Immature natural killer cell (primary cell): ENCODE measurements at places on chromosomes 11 and 22. TPM values are rescaled to one million over a fixed set of nuclear protein-coding genes. Genes with fewer than 3 reads are reported as not detected.

GRCh38 chr22:21942407-21943343, 10.0 kb downstream of the PPM1F start:
- H3K36me3 ChIP-seq: peaks cover 6% of the 10 kb centered on the region
- no peak overlapping the region for H3K4me3 ChIP-seq
- H3K4me1 ChIP-seq: peaks cover 29% of the 10 kb centered on the region
- no peak for DNase-seq

DNA sequence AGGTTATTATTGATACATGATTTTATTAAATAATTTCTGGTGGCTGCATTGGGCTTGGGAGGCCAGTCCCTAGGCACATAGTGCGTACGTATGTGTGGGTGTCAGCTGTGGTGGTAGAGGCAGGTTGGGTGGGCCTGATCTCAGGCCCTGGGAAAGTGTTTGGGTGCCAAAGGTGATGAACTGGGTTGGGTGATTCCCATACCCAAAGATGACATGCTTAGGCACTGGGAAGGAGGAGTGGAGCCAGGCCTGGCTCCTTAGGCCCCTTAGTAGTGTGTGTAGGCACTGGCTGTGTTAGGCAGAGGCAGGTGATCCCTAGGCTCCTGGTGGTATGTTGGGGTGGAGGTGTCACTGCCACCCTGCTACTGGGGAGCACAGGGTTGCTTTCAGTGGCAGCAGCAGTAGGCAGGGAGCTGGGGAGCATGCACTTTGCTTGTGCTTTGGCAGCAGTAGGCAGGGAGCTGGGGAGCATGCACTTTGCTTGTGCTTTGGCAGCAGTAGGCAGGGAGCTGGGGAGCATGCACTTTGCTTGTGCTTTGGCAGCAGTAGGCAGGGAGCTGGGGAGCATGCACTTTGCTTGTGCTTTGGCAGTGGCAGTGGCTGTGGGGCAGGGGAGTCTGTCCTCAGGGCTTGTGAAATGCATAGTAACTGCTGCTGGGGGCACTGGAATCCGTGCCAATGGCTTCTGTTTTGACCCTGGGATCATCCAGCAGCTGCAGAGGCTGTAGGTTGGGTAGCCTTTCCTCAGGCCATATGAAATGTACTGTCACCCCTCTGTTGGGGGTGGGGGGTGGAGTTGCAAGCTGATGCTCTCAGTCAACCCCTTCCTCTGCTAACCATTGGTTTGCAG, 84.4 kb downstream of the RRM1 start:
- no peak for DNase-seq
- H3K27ac ChIP-seq: no peak overlapping the region
- no peak overlapping the region for H3K4me3 ChIP-seq
- no peaks in the 10 kb centered on the region for H3K4me1 ChIP-seq
- peaks cover 11% of the 10 kb centered on the region for H3K27me3 ChIP-seq

The OR4C45 gene
- not detected for polyA plus RNA-seq

DNA sequence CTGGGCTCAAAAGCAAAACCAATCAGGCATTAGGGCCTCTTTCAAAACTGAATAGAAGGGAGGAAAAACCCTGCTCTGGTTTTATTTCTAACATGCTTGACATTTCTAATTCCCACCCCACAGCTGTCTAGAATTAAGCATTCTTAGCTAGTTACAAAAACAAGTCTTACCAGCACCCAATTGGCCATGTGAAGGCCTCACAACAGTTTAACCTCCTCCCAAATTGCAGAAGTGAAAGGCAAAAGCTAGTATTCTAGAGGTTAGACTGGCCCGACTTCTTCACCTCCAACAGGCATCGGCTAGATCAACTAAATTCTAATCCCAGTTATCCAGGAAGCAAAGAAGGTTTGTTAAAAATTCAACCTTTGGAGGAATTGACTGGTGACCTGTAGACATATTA, 6.5 kb downstream of the SF1 start:
- H3K4me3 ChIP-seq: no peak overlapping the region
- H3K27ac ChIP-seq: peak overlapping the region; percentile 20
- no peak for DNase-seq
- H3K4me1 ChIP-seq: peaks cover 70% of the 10 kb centered on the region
- peaks cover 21% of the 10 kb centered on the region for H3K27me3 ChIP-seq
- H3K36me3 ChIP-seq: peaks cover 78% of the 10 kb centered on the region

GRCh38 chr22:30857791-30858190, 110.8 kb downstream of the MORC2 start:
- H3K27me3 ChIP-seq: peaks cover 5% of the 10 kb centered on the region
- H3K36me3 ChIP-seq: no peaks in the 10 kb centered on the region
- no peak for DNase-seq
- H3K27ac ChIP-seq: no peak overlapping the region

GRCh38 chr11:122776546-122776945, 61.8 kb upstream of the CRTAM start:
- no peak for DNase-seq
- no peak overlapping the region for H3K4me3 ChIP-seq
- H3K27me3 ChIP-seq: no peaks in the 10 kb centered on the region
- no peaks in the 10 kb centered on the region for H3K36me3 ChIP-seq
- H3K27ac ChIP-seq: no peak overlapping the region
- H3K4me1 ChIP-seq: peaks cover 12% of the 10 kb centered on the region

GRCh38 chr11:103682318-103683184, 353.9 kb upstream of the DDI1 start:
- H3K27ac ChIP-seq: no peak overlapping the region
- H3K4me3 ChIP-seq: peak overlapping the region; percentile 55
- H3K4me1 ChIP-seq: peaks cover 8% of the 10 kb centered on the region
- no peaks in the 10 kb centered on the region for H3K27me3 ChIP-seq
- peak; percentile 71 for DNase-seq
- H3K36me3 ChIP-seq: no peaks in the 10 kb centered on the region

The GSC2 gene
- polyA plus RNA-seq: not detected

The ARRB1 gene
- 41.5 TPM for polyA plus RNA-seq

DNA sequence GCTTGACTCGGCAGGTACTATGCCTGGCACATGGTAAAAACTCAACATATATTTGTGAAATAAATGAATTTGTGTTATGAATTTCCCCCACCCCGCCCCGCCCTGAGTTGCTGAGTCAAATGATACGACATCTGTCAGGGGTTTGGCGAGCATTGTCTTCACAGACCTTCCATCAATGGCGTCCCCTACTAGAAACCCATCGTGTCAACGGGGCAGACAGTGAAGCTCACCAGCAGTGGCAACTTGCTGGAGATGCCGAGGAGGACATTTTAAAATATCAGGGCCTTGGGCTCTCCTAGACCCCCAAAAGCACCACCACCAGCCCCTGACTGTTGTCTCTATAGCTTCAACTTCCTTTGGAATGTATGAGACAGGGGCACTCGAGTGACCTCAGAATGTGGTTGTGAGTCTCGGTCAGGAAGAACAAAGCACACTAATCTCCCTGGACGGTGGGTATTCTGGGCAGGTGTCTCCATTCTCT, 761 bp upstream of the NXF1 start:
- H3K4me3 ChIP-seq: peak overlapping the region; percentile 98
- no peak for DNase-seq
- H3K27me3 ChIP-seq: peaks cover 6% of the 10 kb centered on the region
- peaks cover 9% of the 10 kb centered on the region for H3K36me3 ChIP-seq
- peaks cover 34% of the 10 kb centered on the region for H3K4me1 ChIP-seq

The MS4A12 gene
- not detected for polyA plus RNA-seq

The BIRC3 gene
- 5.5 TPM for polyA plus RNA-seq

DNA sequence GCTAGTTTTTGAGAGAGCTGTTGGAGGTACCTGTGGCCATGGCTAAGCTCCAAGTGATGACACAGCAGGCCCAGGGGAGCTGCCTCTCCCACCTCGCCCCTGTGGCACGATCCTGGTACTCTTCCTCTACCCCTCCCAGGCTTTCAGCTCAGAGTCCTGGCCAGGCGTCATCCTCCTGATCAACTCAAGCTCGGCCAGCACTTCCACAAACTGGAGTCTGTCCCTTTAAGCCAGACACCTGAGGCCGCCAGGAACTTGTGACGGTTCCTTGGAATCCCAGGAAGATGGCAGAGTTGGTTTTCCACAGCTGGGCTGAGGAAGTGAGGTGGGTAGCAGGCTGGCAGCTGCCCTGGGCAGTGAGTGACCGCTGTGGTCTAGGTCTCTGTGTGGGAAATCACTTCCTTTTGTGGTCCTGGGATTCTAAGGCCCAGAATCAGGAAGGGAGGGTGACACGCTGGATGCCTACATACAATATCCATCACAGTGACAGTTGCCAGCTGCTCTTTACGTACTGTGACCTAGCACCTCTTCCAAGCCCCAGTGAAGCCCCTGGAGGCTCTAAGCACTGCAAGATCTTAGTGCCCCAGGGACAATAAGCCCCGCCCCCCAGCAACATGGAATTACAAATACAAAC, 3.2 kb upstream of the CST6 start:
- no peak for DNase-seq
- peaks cover 2% of the 10 kb centered on the region for H3K4me1 ChIP-seq
- no peak overlapping the region for H3K4me3 ChIP-seq
- H3K27me3 ChIP-seq: peaks cover 2% of the 10 kb centered on the region
- no peak overlapping the region for H3K27ac ChIP-seq

The VWCE gene
- not detected for polyA plus RNA-seq

The BAIAP2L2 gene
- not detected for polyA plus RNA-seq

- peak overlapping the region; percentile 49 for H3K27ac ChIP-seq
- no peaks in the 10 kb centered on the region for H3K36me3 ChIP-seq
- peaks cover 47% of the 10 kb centered on the region for H3K4me1 ChIP-seq
- H3K4me3 ChIP-seq: no peak overlapping the region
These were observed 33.1 kb upstream of the ETS1 start for GRCh38 chr11:128620309-128621100.

GRCh38 chr11:12061851-12062560, 48.4 kb upstream of the MICAL2 start:
- H3K27me3 ChIP-seq: peaks cover 7% of the 10 kb centered on the region
- H3K27ac ChIP-seq: peak overlapping the region; percentile 69
- peak; percentile 41 for DNase-seq
- peak overlapping the region; percentile 61 for H3K4me3 ChIP-seq

DNA sequence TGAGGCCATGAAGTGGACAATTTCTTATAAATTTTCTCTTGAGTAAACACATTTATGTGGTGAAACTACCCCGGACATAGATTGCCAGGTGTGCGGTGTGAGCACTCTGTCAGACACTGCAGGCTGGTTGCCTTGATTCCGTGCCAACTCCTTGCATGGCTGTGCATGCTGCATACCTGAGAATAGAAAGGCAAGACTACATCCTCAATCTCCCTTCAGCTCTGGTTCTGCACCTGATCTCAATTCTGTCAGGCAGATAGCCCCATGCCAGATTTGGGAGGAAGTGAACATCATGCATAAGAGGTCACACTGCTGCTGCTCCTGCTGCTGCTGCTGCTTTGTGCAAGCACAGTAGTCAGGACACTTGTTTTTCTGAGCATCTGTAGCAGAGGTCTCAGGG, 42.5 kb upstream of the DEUP1 start:
- no peak overlapping the region for H3K27ac ChIP-seq
- peaks cover 2% of the 10 kb centered on the region for H3K27me3 ChIP-seq
- no peak overlapping the region for H3K4me3 ChIP-seq
- no peak for DNase-seq

The OLFML1 gene
- 0.13 TPM for polyA plus RNA-seq

- H3K4me3 ChIP-seq: no peak overlapping the region
- H3K27ac ChIP-seq: no peak overlapping the region
- H3K36me3 ChIP-seq: no peaks in the 10 kb centered on the region
- H3K27me3 ChIP-seq: peaks cover 3% of the 10 kb centered on the region
- H3K4me1 ChIP-seq: no peaks in the 10 kb centered on the region
- DNase-seq: no peak
These were observed 512 bp upstream of the GRIA4 start for GRCh38 chr11:105609341-105609781.

- H3K27me3 ChIP-seq: peaks cover 4% of the 10 kb centered on the region
- no peaks in the 10 kb centered on the region for H3K36me3 ChIP-seq
- no peak overlapping the region for H3K4me3 ChIP-seq
- no peak overlapping the region for H3K27ac ChIP-seq
- no peaks in the 10 kb centered on the region for H3K4me1 ChIP-seq
These were observed 125.0 kb upstream of the LARGE1 start for GRCh38 chr22:34045311-34045710.

GRCh38 chr22:43136255-43136654, 6.9 kb downstream of the MCAT start:
- peak; percentile 24 for DNase-seq
- no peaks in the 10 kb centered on the region for H3K36me3 ChIP-seq
- H3K4me3 ChIP-seq: no peak overlapping the region
- peaks cover 8% of the 10 kb centered on the region for H3K4me1 ChIP-seq
- H3K27ac ChIP-seq: no peak overlapping the region

GRCh38 chr11:105282658-105283057, 143.1 kb upstream of the CARD18 start:
- H3K27ac ChIP-seq: no peak overlapping the region
- H3K4me3 ChIP-seq: no peak overlapping the region
- H3K4me1 ChIP-seq: no peaks in the 10 kb centered on the region
- no peaks in the 10 kb centered on the region for H3K36me3 ChIP-seq
- H3K27me3 ChIP-seq: peaks cover 4% of the 10 kb centered on the region

- H3K27ac ChIP-seq: no peak overlapping the region
- H3K4me1 ChIP-seq: no peaks in the 10 kb centered on the region
- H3K36me3 ChIP-seq: no peaks in the 10 kb centered on the region
- peaks cover 3% of the 10 kb centered on the region for H3K27me3 ChIP-seq
- no peak overlapping the region for H3K4me3 ChIP-seq
These were observed 57.5 kb downstream of the RPUSD4 start for GRCh38 chr11:126153972-126154371.
